Fibroblast of skin of right biceps (primary cell): ENCODE measurements at places on chromosomes 13 and 19.

- no peak for DNase-seq
Measured at GRCh38 chr13:99321709-99322108, 14.5 kb upstream of the GPR183 start.

DNA sequence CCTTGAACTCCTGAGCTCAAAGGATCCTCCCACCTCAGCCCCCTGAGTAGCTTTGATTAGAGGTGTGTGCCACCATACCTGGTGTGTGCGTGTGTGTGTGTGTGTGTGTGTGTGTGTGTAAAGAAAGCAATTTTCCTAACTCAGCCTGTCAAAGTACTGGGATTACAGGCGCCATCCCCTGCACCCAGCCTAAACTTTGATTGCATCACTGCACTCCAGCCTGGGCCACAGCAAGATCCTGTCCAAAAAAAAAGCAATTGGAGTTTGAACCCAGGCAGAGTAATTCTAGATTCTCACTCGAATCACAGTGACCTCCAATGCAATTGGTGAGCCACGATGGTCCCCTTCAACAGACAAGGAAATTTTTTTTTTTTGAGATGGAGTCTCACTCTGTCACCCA lies 29.1 kb downstream of the NLRP12 start:
- DNase-seq: no peak

GRCh38 chr13:50389726-50390125 lies 374.5 kb downstream of the KCNRG start:
- no peak for DNase-seq

- DNase-seq: no peak
Measured at GRCh38 chr13:113293686-113294085, 3.4 kb upstream of the LAMP1 start.

- no peak for DNase-seq
Measured at GRCh38 chr19:7006135-7006704, 15.0 kb downstream of the MBD3L2B start.

DNA sequence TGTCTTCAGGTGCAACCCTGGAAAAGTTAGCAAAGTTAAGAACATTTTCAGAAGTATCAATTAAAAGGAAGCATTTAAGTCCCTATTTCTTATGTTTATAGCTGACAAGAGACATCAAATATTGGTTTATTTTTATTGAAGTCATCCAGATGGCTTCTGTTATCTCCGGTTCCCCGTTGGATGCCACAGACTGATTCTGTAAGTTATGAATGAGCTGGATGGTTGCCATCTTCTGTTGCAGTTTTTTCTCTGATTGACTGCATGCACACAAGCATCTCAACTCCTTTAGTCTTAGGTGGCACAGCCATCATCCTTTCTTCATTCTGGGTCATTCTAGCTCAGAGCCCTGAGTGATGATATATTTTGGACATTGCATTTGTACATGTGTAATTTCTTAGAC lies 10.6 kb upstream of the OXGR1 start:
- DNase-seq: peak; percentile 40

- peak; percentile 86 for DNase-seq
Measured at GRCh38 chr19:43901395-43902390, 33.4 kb downstream of the ZNF45 start.

DNA sequence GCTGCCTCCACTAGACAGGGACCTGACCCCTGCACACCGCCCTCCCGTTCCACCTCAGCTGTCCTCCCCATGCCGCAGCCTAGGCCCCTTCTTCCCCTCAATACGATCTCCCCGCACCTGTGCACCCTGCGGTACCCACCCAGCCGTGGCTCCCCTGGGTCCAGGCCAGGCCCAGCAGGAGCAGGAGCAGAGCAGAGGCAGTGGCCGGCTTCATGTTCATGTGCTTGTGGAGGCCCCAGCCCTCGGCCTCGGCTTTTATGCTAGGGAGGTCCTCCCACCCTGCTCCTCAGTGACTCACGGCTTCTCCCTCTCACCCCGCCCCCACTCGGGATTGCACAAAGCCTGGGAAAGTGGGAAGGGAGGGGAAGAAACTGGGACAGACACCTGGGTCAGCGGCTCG lies 11.4 kb upstream of the KRTDAP start:
- DNase-seq: peak; percentile 11

DNA sequence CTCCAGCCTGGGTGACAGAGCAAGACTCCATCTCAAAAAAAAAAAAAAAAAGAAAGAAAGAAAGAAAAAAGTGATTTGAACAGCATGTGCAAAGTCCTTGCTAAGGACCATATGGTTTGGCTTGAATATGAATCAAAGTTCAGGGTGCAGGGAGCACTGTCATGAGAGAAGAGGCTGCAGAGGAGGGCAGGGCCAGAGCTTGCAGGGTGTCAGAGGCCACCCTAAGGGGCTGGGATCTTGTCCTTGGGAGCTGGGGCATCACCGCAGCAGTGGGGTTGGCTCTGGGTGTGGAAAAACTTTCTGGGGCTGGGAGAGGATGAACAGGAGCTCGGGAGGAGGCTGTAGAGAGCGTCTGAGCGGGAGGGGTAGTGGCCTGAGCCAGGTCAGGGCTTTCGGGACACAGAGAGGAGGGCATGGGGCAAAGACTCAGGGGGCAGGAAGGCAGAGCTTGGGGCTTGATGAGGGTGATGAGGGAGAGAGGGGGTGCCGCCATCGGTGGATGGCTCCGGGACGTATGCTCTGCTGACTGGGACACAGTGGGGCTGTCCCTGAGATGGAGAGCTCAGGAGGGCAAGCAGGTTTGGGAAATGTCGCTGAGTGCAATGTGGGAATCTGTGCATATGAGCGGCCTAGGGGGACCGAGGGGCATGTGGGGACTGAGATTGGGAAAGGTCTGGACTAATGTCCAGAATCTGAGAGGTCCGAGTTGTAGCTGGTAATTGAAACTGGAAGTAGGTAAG lies 3.0 kb downstream of the TRPM4 start:
- no peak for DNase-seq

GRCh38 chr19:38039966-38040365 lies 133.0 kb downstream of the SIPA1L3 start:
- DNase-seq: peak; percentile 97

DNA sequence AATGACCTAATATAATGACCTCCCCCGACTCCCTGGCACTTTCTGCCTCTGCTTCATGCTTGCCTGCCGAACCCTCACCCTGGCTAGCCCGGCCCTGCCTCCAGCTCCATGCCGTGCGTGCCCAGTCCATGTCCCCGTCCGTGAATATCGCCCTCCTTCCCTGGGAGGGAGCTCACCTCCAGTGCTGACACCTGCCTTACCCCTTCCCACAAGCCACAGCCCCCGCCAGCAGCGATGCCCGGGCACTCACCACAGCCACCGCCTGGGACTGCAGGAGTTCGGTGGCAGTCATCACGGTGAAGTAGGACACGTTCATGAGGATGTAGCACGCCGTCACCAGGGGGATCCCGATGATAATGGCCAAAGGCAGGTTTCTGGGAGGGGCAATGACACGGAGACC lies 10.0 kb downstream of the SLC7A9 start:
- DNase-seq: no peak

GRCh38 chr13:24574847-24575246 lies 62.3 kb upstream of the PARP4 start:
- DNase-seq: no peak

DNA sequence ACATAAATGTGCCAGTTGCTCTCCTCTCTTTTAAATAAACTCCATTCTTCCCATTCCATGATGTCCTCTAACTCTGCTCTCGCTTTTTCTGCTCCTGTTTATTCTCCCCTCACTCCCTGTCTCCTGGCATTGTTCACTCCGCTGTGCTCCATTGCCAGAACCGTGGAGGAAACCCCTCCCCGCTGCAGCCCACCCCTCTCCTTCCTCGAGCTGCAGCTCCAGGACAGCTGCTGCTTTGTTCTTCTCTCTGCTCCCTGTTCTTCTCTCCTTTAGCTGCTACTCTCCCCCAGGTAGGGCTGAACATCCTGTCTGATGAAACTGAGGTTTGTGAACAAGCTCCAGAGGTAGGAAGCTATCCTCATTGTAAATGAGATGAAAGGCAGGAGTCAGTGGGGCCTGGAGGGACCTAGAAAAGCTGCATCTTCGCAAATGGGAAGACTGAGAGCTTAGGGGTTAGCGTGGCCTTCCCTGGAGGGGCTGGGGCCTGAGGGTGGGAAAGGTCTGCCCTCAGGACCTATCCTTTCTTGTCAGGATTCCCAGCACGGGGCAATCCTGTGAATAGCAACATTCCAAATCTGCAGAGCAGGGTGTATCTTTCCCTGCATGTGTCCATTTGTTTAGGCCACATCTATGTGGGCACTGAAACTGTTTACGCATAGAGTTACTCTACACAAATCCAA lies 243.7 kb downstream of the DNAJC15 start:
- no peak for DNase-seq

GRCh38 chr13:112198396-112199010 lies 131.6 kb downstream of the SOX1 start:
- no peak for DNase-seq

- no peak for DNase-seq
Measured at GRCh38 chr19:15136234-15136954, 29.2 kb downstream of the SYDE1 start.

GRCh38 chr19:46812977-46813838 lies 24.8 kb upstream of the SLC1A5 start:
- DNase-seq: no peak

DNA sequence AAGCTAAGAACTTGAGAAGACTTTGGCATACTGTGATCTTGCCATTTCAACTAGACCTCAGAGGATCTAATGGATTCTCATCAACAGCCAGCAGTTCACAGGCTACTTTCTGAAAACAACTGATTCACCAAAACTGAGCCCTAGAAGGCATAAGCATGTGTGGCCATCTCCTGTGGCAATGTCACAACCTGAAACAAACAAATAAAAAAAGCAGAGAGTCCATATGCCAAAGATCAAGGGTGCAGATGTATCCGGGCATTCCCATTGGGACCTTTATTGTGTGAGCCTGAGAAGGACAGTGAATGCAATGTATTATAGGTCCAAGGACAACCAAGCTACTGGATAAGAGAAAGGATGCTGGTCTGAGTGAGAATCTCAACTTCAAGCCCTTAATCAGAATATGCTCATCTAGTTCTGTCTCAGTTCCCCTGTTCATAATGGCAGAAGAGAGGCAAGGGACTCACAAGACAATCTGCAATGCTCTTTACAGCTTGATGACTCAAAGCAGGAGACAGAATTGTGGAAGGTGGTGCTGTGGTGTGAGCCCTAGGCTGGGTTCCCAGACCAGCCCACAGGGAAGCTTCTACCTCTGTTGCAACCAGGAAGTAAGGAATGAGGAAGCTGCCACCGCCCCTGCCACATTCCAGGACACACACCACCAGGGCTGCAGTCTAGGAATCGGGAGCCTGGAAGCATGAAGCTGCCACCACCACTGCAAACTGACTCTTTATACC lies 133.7 kb downstream of the RAP2A start:
- peak; percentile 61 for DNase-seq

DNA sequence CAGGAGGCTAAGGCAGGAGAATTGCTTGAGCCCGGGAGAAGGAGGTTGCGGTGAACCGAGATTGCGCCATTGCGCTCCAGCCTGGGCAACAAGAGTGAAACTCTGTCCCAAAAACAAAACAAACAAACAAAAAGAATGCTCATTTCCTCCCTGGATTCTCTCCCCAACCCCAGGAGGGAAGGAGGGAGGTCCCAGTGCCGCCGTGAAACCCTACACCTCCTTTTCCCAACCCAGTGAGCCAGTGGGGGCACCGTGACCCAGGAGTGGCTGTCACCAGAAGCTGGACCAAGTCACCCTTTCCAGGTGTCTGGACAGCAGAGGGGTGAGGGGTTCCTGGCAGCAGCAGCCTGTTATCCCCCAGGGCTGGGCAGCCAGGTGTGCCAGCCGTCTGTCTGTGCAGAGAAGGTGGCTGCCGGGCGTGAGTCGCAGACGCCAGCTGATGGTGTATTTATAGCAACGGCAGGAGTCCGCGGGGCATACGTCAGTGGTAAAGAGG lies 23.5 kb downstream of the NFIC start:
- no peak for DNase-seq
